ENCODE measurements at places on chromosomes 11 and 22. TPM values are rescaled to one million over a fixed set of nuclear protein-coding genes. Genes with fewer than 3 reads are reported as not detected.
A peak's percentile ranks its signal among the peaks of the same experiment; 100 is the strongest.

DNA sequence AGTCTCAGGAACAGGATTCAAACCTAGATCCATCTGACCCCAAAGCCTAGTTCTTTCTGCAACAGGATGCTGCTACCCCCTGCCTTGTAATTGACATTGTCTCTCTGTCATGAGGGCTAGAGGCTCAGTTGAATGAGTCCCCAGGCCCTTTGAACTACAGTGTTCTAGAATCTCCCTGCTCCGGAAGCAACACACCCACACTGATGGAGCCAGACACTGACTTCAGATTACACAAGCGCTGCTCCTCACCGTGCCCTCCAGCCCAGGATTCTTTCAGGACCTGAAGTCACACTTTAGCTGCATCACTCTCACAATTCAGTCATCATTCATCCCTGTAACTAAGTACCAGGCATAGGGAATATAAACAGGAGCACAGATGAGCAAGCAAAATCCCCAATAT lies 69.6 kb downstream of the RAB30 start:
- no peak overlapping the region for H3K27ac ChIP-seq
- no peaks in the 10 kb centered on the region for H3K4me1 ChIP-seq
- no peaks in the 10 kb centered on the region for H3K36me3 ChIP-seq

- H3K4me1 ChIP-seq = no peaks in the 10 kb centered on the region
- no peaks in the 10 kb centered on the region for H3K36me3 ChIP-seq
- peak overlapping the region; percentile 100 for H3K27ac ChIP-seq
Observed at GRCh38 chr11:33256031-33256812, 959 bp upstream of the HIPK3 start.

DNA sequence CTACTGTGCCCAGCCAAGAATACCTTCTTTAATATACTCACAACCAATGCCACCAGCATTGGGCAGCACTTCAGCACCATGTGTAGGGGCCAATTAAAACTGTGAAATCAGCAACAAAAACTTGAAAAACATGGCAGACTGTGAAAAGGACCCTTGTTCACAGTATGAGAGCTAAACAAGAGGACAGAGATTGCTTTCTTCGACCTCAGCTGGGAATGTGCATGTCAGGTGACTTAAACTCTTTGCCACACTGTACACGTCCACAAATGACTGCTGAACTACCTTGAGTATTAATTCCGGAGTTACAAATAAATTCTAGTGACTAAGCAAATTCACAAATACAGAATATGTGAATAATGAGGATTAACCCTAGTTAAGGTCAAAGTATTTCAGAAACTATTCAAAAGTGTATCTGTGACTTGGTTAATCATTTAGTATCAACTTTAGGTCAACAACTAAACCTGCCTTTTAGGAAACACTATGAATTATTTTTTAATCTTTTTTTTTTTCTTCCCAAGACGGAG lies 33.0 kb downstream of the DDX6 start:
- no peaks in the 10 kb centered on the region for H3K27me3 ChIP-seq
- H3K4me3 ChIP-seq = no peak overlapping the region
- no peaks in the 10 kb centered on the region for H3K4me1 ChIP-seq
- peaks cover 93% of the 10 kb centered on the region for H3K36me3 ChIP-seq
- H3K27ac ChIP-seq = no peak overlapping the region
- no peak for DNase-seq

GRCh38 chr22:45945621-45946106 lies 31.3 kb downstream of the WNT7B start:
- H3K4me3 ChIP-seq = no peak overlapping the region
- H3K27ac ChIP-seq = no peak overlapping the region
- H3K36me3 ChIP-seq = no peaks in the 10 kb centered on the region
- H3K4me1 ChIP-seq = no peaks in the 10 kb centered on the region

DNA sequence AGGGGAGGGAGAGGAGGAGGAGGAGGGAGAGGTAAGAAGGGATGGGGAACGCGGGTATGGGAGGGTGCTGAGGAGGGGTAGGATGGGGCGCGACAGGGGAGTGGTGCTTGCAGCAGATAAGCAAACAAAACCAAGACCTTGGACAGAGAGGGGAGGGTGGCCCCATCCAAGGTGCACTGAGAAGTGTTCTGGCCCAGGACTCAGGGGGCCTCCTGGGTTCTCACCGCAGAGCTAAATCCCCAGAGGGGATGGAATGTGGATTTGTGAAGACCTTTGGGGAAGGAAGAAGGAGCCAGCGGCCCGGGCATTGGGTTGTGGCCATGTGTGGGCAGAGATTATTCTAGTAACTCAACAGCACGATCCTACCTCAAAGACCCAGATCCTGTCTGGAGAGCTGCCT lies 90.9 kb upstream of the LINC01488 start:
- H3K4me3 ChIP-seq = no peak overlapping the region
- no peaks in the 10 kb centered on the region for H3K4me1 ChIP-seq
- no peaks in the 10 kb centered on the region for H3K36me3 ChIP-seq
- no peaks in the 10 kb centered on the region for H3K27me3 ChIP-seq
- H3K27ac ChIP-seq = no peak overlapping the region

DNA sequence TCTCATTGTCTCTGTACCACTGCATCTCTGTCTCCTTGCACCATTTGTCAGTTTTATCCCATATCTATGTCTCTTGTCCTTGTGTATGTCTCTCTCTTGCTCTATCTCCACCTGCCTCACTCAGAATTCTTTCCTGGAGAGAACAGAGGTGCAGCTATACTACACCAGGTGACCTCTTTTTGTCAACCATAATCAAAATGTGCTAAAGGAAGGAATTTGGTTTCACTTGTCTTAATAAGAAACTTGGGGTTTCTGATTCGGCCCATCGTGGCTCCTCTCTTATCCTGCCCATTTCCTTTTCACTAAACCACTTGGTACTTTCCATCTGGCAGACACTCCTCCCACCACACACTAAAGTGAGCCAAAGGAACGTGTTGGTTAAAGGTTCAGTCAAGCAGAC lies 2.0 kb upstream of the C11orf42 start:
- no peak overlapping the region for H3K27ac ChIP-seq
- H3K27me3 ChIP-seq = no peaks in the 10 kb centered on the region
- H3K4me3 ChIP-seq = no peak overlapping the region
- H3K4me1 ChIP-seq = no peaks in the 10 kb centered on the region

GRCh38 chr11:36162006-36162882 lies 127.0 kb downstream of the COMMD9 start:
- no peak overlapping the region for H3K4me3 ChIP-seq
- DNase-seq = no peak
- H3K4me1 ChIP-seq = no peaks in the 10 kb centered on the region
- no peak overlapping the region for H3K27ac ChIP-seq
- no peaks in the 10 kb centered on the region for H3K27me3 ChIP-seq
- no peaks in the 10 kb centered on the region for H3K36me3 ChIP-seq

GRCh38 chr11:64247729-64248531 lies 1.2 kb upstream of the PPP1R14B start:
- DNase-seq = no peak
- peaks cover 11% of the 10 kb centered on the region for H3K36me3 ChIP-seq
- H3K4me1 ChIP-seq = peaks cover 28% of the 10 kb centered on the region
- H3K4me3 ChIP-seq = peak overlapping the region; percentile 68
- H3K27me3 ChIP-seq = no peaks in the 10 kb centered on the region

- H3K36me3 ChIP-seq = peaks cover 21% of the 10 kb centered on the region
- peak overlapping the region; percentile 84 for H3K27ac ChIP-seq
- no peak overlapping the region for H3K4me3 ChIP-seq
- peaks cover 15% of the 10 kb centered on the region for H3K4me1 ChIP-seq
- H3K27me3 ChIP-seq = no peaks in the 10 kb centered on the region
- no peak for DNase-seq
Observed at GRCh38 chr11:33723238-33723881, 12.9 kb downstream of the CD59 start.

DNA sequence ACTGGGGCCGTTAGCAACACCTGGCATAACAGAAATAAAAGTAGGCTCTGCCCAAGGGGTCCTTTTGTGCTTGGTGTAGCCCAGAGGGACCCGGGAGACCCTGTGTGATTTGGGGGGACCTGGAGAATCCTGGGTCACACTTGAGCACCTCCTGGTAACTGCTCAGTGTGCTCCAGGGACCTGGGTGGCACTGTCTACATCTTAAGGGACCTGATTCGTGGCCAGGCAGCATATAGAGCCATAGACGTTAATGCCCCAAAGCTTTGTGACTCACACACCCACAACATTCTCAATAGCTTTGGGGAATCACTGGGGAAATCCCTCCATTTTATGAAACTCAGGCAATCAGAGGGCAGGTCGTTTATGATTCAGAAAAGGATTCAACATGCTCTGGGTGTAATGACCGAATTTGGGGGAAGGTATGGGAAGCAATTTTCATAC lies 3.6 kb upstream of the IGF2 start:
- H3K36me3 ChIP-seq = no peaks in the 10 kb centered on the region
- H3K27me3 ChIP-seq = peaks cover 36% of the 10 kb centered on the region
- no peak overlapping the region for H3K27ac ChIP-seq
- H3K4me3 ChIP-seq = no peak overlapping the region
- DNase-seq = no peak

GRCh38 chr11:67525275-67525976 lies 2.2 kb upstream of the CABP2 start:
- no peak overlapping the region for H3K27ac ChIP-seq
- no peak for DNase-seq
- no peaks in the 10 kb centered on the region for H3K36me3 ChIP-seq
- H3K4me3 ChIP-seq = no peak overlapping the region
- no peaks in the 10 kb centered on the region for H3K4me1 ChIP-seq

DNA sequence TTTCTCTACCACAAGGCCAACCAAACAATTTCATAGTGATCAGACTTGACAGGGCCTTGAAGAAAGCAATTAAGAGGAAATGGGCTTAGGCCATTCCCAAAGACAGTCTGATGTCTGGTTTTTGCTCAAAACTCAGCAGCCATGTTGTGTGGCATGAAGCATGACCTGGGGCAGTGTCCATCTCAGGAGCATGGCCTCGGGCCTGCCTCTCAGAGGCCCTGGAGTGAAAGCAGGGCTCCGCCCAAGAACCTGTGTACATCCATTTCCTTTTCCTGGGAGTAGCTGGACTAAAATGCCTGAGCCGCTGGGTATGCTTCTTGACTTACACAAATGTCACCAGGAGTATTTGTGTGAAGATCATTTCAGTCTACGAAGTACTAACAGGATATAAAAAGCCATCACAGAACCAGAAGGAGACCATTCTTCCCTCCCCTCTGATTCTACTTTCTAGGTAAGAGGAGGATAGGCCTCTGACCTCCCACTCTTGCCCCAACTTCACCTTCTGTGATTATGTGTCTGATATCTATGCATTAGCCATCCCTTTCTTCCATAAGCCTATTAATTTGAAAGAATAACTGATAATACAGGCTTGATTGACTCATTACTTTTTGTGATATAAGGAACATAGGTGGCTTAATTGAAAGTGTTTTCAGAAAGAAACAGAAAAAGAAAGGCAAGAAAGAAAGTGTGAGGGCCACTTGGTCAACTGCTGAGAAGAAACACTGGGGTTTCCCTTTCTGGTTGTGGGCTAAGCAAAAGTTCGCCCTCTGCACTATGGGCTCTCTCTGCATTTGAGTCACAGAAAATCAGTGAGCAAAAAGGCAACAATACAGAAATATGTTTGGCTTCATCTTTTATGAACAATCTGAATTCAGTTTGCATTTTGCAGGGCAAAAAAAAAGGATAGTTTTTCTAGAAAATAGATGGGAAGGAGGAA lies 188.6 kb upstream of the MTMR2 start:
- no peaks in the 10 kb centered on the region for H3K27me3 ChIP-seq
- DNase-seq = no peak
- peaks cover 7% of the 10 kb centered on the region for H3K4me1 ChIP-seq
- peak overlapping the region; percentile 26 for H3K4me3 ChIP-seq

- no peak for DNase-seq
- H3K27me3 ChIP-seq = no peaks in the 10 kb centered on the region
- H3K36me3 ChIP-seq = peaks cover 67% of the 10 kb centered on the region
- H3K4me1 ChIP-seq = peaks cover 8% of the 10 kb centered on the region
- no peak overlapping the region for H3K4me3 ChIP-seq
Observed at GRCh38 chr11:72002841-72003775, 4.4 kb downstream of the IL18BP start.

- H3K27ac ChIP-seq = peak overlapping the region; percentile 82
- DNase-seq = no peak
- H3K36me3 ChIP-seq = no peaks in the 10 kb centered on the region
- H3K4me1 ChIP-seq = no peaks in the 10 kb centered on the region
Observed at GRCh38 chr22:42443240-42444076, 11.3 kb upstream of the NFAM1 start.

DNA sequence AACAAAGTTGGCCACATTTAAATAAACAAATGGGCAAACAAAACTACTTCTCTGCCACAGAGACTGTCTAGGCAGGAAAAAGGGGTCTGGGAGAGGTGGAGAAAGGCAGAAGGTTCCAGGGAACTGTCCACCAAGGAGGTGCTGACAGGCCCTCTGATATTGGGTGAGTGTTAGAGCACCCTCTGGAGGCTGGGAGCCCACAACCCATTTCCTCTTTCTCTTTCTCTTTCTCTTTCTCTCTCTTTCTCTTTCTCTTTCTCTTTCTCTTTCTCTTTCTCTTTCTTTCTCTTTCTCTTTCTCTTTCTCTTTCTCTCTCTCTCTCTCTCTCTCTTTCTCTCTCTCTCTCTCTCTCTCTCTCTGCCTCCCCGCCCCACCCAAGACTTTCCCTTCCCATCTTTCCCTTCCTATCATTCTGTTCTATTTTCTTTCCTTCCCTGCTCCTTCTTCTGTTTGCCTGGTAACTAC lies 912.8 kb downstream of the DLG2 start:
- H3K27me3 ChIP-seq = no peaks in the 10 kb centered on the region
- no peak overlapping the region for H3K4me3 ChIP-seq
- no peak overlapping the region for H3K27ac ChIP-seq
- DNase-seq = no peak
- H3K4me1 ChIP-seq = no peaks in the 10 kb centered on the region

DNA sequence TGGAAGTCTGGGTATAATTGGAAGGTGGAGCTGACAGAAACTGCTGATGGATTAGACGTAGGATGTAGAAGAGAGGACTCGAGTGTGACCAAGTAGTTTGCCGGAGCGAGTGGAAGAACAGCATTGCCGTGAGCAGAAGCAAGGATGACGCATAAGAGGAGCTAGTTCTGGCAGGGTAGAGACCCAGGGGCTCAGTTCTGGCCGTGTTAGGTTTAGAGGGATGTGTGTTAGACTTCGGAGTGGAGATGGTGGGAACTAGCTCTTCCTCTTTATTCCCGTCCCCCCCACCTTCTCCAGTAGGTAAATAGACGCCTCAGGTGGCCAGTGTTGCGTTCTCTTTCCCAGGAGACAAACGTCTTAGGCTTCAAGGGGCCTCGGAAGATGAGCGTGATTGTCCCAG lies 19.1 kb downstream of the TUB start:
- H3K36me3 ChIP-seq = peaks cover 22% of the 10 kb centered on the region
- H3K27me3 ChIP-seq = no peaks in the 10 kb centered on the region
- no peak overlapping the region for H3K4me3 ChIP-seq
- H3K27ac ChIP-seq = no peak overlapping the region
- no peak for DNase-seq

Gene TNNI2
- not detected for total RNA-seq

Gene MN1
- total RNA-seq = 23.0 TPM

Gene ESAM
- total RNA-seq = 257 TPM

Gene ACR
- not detected for total RNA-seq

Gene CCDC116
- not detected for total RNA-seq

Gene MOGAT2
- total RNA-seq = not detected

Gene PVALB
- not detected for total RNA-seq

Gene OR2AT4
- total RNA-seq = not detected

Gene KIAA0930
- total RNA-seq = 60.0 TPM
